ENCODE measurements at places on chromosomes 11 and 22.

DNA sequence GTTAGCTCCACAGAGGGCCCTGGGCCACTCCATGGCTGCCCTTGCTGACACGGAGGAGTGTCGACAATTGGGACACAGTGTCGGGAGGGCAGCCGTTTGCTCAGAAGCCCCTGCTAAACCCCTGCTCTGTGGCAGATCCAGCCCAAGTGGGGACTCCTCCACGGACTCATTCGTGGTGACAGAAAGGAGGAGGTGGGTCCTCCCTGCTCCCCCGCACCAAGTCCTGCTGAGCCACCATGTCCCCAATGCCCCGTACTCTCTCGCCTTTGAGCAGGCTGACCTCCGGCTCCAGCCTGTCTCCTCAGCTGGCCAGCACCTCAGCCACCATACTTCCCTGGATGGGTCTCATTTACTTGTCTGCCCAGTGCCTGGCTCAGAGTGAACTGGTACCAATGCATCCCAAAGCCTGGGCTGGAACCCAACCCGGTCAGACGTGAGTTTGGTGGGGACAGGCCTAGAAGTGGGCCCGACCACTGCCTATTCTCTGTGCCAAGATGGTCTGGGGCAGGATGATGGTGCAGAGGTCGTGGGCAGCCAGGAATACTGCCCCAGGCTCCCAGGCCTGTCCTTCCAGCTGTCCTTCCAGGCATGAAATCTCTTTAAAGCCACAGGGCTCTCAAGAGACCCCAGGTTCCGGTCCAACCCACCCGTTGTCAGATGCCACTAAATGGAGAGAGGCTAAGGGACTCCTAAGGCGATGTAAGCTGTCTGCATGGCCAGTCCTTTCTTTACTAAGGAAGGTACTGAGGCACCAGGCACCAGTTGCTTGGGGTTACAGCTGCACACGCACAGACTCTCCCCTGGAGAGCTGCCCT lies 4.3 kb downstream of the CBX6 start:
- DNase-seq, result no peak

DNA sequence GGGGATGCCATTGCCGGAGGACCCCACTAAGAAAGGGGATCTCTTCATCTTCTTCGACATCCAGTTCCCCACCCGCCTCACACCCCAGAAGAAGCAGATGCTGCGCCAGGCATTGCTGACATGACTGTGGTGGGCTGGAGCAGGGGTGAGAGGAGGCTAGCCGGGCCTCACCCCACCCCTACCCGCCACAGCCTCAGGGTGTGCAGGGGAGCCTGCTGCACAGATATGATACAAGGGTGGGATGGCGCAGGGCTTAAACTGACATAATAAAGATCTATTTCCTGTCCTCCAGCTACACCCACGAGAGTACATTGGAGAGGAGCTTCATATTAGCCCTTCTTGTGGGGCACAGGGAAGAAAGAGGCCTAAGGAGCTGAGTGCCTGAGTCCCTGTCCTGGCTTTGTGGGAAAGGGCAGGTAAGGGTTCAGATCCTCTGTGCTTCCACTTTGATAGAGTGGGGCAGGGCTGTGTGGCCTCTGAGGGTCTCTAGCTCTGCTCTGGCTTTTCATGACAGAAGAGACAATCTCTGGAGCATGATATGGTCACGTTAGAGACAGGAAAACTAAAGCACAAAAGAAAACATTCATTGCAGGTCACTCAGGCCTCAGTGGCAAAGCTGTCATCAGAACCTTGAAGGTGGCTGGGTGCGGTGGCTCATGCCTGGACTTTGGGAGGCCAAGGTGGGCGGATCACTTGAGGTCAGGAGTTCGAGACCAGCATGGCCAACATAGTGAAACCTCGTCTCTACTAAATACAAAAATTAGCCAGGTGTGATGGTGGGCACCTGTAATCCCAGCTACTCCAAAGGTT lies 12.4 kb downstream of the UCP2 start:
- DNase-seq, result no peak

DNA sequence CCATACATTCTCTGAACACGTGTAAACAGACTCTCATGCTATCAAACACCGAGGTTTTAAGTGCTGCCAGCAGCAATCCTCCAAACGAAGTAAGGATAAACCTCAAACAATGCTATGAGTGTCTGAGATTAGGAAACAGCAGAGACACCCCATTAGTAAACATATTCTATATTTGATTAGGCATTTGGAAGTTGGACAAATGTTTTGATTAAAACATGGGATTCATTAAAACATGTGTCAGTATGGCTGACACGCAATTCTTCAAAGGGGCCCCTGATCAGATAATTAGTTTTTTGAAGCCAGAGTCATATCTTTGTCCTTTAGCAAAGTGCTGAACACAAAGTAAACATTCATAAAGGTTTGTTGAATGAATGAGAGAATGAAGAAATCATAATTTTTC lies 33.2 kb upstream of the BLID start:
- DNase-seq, result no peak

DNA sequence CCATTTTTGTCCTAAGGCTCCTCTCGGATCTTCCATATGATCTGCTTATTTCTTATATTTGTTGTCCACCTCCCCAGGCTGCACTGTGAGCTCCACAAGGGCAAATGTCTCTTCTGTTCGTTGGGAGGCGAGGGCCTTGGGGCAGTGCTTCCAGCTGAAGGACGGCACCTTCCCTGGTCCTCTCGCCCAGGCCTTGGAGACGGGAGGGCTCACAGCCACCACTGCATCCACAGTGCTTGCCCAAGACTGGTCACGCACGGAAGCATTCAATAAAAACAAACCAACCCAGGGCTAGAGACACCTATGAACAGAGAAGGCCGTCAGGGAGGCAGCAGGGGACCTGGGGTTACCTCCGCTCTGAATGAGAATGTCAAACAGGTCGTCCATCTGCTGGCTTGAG lies 46.2 kb downstream of the SGSM3 start:
- no peak for DNase-seq

GRCh38 chr11:111408789-111409727 lies 30.0 kb upstream of the POU2AF1 start:
- no peak for DNase-seq

- no peak for DNase-seq
Observed at GRCh38 chr22:33409079-33409478, 350.9 kb upstream of the SYN3 start.

DNA sequence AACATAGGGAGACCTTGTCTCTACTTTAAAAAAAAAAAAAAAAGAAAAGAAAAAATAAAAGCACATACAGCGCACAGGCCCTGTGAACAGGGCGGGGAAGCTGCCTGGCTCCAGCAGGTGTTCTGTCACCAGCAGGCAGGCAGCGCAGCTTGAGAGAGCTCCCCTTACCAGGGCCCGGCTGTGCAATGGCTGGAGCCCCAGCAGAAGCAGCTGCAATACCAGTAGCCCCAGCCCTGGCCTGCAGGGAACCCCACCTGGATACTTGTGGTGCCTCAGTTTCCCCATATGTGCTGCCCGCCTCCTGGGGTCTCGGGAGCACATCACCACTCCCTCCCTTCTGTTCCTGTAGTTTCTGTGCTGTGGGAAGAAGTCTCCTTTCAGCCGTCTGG lies 12.3 kb downstream of the TSPAN32 start:
- no peak for DNase-seq

GRCh38 chr11:118058311-118059245 lies 18.3 kb upstream of the TMPRSS4 start:
- no peak for DNase-seq

GRCh38 chr11:2169005-2169378 lies 2.6 kb downstream of the TH start:
- no peak for DNase-seq

DNA sequence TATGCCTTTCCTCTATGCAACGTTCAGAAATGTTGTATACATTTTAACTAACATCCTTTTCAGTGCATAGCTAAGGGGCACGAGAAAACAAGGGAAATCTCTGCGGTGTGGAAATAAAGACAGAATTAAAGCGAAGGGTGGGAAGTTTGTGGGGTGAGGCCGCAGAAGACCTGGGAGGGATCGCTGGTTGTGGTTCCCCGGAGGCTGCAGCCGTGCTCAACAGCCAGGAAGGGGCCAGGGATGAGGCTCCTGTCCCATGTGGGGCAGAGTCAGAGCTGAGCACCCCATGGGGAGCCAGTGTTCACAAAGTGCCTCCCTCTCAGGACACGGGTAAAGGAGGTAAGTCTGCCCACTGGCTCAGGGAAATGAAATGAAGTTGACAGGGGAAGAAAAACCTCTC lies 67.5 kb downstream of the MYEOV start:
- DNase-seq, result no peak

GRCh38 chr11:119100246-119100970 lies 1.2 kb downstream of the DPAGT1 start:
- no peak for DNase-seq

DNA sequence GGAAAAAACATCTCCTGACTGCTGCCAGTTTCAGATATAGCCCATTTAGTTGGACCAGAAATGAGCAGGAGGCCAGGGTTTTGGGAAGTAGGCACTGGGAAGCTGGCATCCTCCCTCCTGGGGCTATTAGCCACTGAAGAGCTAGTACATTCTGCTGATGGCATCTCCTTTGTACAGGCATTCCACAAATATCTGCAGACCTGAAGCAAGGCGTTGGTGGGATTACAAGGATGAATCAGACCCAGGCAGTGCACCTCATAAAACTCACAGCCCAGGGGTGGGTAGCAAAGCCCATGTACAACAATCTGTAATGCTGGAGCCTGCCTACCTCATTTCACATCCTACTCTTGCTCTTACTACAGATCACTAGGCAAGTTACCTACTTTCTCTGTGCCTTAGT lies 27.5 kb upstream of the POU2AF1 start:
- DNase-seq, result no peak
